ENCODE measurements at places on chromosomes 11 and 22.
A peak's percentile ranks its signal among the peaks of the same experiment; 100 is the strongest.

GRCh38 chr11:115929618-115930129 lies 425.5 kb upstream of the CADM1 start:
- DNase-seq, result no peak

- no peak for DNase-seq
These were observed 38.3 kb downstream of the RAB30 start for GRCh38 chr11:83033371-83033770.

DNA sequence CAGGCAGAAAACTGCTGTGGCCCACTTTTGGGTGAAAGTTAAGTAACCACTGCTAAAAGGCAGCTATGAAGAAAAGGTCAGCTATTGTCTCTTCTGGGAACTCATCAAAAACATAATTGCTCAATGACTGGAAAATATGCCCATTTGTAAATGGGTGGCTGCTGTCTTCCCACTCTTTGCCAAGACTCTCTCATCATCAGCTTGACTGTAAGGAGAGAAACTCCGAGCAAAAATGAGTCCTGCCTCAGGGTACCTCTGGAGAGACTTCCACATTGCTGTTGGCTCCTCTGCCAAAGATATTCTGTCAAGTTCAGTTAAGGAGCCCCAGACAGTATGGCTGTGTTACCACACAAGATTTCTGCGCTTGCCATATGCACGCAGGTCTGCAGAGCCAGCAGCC lies 138.7 kb downstream of the BBOX1 start:
- DNase-seq, result no peak

DNA sequence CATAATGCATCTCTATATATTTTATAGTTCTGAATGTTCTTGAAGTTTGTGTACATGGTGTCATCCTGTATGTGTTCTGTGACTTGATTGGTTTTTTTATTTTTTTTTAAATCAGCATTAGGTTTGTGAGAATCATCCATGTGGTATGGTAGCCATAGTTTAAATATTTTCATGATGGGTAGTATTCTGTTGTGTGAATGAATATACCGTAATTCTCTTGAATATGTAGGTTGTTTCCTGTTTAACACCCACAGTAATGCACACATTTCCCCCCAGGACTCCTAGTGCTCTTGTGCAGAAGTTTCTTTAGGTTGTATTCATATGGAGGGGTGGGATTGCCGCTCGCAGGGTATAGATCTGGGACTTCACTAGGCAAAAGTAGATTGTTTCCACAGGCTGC lies 2.0 kb downstream of the PACS1 start:
- no peak for DNase-seq

GRCh38 chr11:33533386-33534052 lies 167.1 kb downstream of the C11orf91 start:
- DNase-seq, result no peak

DNA sequence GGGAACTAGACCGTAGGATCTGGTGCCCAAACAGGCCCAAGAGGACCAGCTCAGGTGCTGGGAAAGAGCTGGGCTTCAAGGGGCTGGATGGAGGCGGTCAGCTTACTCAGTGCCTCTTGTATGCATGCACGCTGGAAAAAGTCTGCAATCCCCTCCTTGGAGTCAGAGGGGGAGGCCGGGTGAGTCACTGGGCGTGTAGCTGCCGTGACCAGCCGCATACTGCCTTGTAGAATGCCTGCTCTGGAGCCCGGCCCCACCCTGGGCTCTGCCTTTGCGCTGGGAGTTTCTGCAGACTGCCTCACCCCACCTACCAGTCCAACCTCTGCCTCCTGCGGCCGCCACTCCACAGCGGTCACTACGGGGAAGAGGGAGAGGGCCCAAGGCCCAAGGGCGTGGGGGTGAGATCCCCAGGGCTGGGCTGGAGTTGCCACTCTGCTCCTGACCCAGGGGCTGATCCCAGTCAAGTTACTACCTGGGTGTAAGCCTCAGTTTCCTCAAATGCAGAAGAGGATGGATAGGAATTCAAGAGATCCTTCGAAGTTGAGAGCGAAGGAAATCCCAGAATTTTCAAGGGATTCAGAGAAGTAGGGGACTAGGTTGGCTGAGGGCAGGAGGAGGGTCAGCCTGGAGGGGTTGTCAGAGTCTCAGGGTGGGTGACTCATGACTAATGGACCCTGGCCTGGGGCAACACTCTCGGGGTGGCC lies 4.2 kb downstream of the MRGPRF start:
- no peak for DNase-seq

GRCh38 chr11:36251823-36252222 lies 37.4 kb downstream of the COMMD9 start:
- no peak for DNase-seq

DNA sequence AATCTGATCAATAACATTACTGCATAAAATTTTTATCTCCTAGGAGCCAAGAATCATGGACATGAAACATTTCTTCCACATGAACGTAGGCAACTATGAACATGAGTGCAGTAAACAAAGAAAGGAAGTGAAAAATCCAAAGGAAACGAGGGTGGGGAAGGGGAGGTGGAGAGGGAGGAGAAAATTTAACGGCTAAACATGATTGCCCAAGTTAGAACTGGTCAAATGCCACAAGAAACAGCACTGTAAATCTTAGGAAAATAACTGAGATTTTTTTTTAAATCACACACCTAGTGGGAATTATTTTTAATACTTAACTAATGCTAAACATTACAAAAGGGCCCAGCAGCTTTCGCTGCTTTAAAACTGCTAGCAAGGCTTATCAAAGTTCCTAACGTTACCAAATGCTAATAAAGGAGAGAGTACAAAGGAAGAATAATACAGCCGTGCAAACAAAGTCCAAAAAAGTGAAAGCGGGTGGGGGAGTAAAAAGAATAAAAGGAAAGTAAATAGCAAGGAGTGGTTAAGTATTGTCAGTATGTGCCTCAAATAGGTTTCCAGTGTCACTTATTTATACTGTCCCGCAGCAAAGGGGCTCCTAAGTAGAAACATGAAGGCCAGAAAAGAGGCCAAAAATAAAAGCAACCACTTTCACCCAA lies 13.7 kb downstream of the NARS2 start:
- no peak for DNase-seq

- no peak for DNase-seq
These were observed 1.9 kb downstream of the LRP4 start for GRCh38 chr11:46916286-46917108.

DNA sequence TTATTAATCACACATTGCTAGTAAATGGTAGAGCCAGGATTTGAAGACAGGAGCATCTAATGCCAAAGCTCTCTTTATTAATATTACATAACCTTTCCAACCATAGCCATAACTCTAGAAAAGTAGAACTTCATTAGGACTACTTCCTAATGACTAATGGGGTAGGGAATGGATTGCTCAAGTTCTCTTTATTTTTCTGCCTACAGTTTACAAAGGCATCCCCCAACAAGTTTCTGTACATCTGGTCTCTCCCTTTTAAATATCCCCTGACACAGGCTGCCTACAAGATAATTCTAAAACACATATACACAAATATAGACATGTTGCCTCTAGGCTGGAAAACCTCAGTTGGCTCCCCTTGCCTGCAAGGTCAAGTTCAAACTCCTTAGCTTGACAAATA lies 534.9 kb downstream of the SOX6 start:
- DNase-seq, result no peak

DNA sequence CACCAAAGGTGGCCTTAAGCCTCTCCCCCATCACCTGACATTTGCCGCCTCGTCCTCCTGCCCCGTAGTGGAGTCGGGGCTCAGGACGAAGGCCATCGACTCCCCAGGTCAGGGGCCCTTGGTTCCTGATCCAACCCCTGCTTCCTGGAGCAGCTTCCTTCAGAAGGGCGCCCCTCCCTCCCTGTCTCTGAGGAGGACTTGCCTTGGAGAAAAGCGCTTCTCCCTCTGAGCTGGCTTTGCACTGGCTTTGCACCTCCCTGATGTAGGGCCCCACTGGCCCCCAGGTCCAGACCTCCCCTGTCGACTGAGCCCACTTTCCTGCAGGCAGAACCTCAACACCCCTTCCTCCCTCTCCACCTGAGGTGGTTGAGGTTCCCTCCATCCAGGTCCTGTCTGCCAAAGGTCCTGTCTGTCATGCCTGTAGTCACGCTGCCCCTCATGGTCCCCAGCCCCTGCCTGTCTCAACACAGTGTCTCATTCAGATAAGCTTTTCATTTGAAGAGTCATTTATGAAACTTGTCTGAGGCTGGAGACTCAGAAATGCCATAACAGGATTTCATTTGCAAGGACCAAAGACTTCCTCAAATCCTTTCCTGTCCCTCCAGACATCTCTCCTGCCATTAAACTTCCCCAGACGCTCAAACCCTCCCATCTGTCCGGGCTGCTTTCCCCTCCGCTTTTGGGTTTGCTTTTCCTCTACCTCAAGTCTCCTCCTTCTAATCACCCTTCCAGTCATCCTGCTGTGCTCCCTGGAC lies 78.4 kb downstream of the MYO7A start:
- DNase-seq, result no peak

DNA sequence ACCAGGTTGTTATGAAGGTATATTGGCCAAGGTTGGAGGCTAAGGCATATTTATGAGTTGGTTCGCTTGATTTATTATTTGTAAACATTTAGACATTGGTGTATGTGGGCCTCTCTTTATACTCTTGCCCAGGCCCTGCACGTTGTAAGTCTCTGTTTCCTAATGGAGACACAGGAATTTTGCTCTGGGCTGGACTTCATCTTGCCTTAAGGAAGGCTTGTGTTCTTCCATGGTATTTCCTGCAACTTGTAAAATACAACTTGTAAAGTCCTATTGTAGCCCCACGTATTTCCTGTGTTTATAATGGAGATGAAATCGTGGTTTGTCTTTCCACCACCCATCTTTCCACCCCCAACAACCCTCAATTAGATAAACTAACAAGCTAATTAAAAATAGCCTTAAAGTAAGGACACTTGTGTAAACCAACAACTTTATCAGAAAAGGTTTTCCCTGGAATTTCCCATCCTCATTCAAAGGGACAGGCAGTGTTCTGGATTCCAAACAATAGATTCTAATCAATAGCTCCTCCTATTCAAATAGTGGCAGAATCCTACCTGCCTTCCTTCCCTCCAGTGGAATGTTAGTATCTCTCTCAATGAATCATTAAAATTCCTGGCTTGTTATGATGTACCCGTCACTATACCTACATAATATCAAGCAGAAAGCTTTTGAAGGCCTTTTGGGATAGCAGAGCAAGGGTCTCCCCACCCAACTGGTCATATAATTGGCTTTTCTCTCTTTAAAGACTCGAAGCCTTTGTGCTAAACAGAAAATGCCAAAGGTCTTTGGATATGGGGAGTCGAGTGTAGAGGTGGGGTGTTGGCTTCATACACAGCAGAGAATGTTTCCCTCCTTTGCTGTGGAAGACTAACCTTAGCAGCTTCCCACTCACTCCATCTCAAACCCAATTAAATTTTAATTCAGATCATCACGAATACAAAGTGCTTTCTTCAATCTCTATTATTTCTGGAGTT lies 77.1 kb downstream of the UBASH3B start:
- DNase-seq, result no peak

DNA sequence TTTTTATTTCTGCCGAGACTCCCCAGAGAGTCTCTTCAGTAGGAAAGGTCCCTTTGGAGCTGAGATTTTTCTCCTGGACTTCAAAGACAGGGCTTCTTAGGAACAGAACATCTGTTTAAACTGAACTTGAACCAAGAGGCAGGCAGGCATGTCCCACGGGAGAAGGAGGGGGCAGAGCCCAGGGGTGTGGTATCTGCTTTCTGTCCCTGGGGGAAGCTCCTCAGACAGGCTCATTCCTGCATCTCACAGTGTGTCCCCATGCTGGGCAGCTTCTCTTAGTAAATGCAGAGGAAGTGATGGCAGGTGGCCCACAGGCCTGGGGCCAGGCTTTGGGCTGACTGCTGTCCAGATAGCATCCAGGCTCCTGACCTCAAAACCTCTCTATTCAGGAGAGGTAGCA lies 47.3 kb downstream of the TSPAN18 start:
- DNase-seq, result no peak

DNA sequence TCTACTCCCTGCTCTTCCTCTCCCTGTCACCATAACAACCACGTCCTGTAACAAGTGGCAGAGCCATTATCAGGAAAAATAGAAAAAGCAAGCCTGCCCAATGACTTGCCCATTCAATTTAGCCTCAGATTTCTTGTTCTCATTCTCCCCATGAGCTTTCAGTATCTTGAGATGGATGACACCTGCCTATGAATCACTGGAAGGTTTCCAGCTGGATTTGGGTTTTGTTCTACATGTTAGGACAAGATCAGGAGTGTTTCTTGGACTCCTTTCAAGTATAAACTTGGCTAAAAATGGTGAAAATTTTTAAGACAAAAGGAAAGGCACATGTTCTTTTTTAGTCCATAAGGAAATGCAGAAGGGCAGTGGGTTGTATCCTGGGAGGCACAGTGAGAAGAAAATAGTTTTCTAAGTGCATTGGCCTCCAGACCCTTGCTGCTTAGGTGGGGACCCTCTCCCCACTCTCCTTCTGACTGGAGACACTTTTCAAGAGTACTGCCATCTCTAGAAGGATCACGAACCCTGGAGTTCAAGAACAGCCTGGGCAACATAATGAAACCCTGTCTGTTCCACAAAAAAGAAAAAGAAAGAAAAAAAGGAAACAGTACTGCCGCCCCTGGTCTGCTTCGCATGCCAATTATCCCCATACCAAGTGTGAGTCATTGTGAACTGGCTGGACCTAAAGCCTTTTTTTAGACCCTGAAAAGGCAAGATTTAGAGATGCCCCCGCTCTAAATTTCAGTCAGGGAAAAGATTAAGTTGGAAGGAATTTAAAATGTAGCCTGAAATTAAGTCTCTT lies 51.0 kb downstream of the MTNR1B start:
- DNase-seq, result no peak

GRCh38 chr11:10304495-10305261 lies at the start of gene ADM:
Gene ADM, plus strand, starts transcription at chr11:10305073. Its CDS starts 628 bp downstream, at chr11:10305701.
- no peak for DNase-seq

GRCh38 chr11:18705651-18706281 lies 7.2 kb downstream of the TMEM86A start:
- peak; percentile 3 for DNase-seq

DNA sequence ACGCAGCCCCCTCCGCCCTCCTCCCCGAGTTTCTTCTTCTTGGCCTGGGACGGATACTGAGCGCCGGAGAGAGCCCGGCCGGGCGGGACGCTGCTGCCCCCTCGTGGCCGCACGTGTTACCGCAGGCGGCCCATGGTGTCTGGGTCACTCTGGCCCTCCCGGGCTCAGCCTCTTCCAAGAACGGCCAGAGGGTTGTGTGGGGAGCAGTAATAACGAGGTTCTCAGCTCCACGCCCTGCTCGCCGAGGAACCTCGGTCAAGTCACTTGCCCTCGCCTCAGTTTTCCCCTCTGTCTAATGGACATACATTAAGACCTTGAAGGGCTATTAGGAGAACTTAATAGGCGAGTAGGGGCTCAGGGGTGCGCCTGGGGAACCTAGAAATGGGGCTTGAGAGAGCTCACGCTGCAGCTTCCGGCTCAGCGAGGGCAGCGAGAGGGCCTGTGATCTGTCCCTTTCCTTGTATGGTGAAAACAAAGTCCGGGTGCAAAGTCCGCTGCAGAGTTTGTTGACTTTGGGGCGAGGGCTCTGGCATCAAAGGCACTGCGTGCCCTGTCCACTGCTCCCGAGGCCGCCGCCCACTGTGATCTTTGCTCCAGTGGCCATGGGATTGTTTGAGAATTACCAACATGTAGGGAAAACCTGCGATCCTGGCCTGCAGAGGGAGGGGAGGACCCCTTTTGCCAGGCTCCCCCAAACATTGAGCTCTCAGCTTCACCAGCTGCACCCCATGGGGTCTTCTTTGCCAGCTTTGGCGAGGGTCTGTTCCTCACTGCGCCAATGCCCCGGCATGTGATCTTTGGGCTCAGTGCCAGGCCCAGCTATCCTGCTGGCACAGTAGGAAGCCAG lies 14.4 kb upstream of the LRP5 start:
- peak; percentile 57 for DNase-seq

GRCh38 chr22:17268501-17269223 lies 49.4 kb upstream of the ADA2 start:
- DNase-seq, result no peak

Data from central memory CD4-positive, alpha-beta T cell (primary cell).